T-helper 17 cell (primary cell): ENCODE measurements at places on chromosomes 13 and 19.

- peaks cover 23% of the 10 kb centered on the region for H3K4me1 ChIP-seq
- peak overlapping the region; percentile 99 for H3K27ac ChIP-seq
- peak overlapping the region; percentile 96 for H3K4me3 ChIP-seq
- H3K36me3 ChIP-seq: peaks cover 5% of the 10 kb centered on the region
- no peaks in the 10 kb centered on the region for H3K27me3 ChIP-seq
- no peak for DNase-seq
Measured at GRCh38 chr19:39995794-39996193, 1.1 kb upstream of the ZNF546 start.

- DNase-seq: no peak
- H3K27ac ChIP-seq: no peak overlapping the region
- H3K4me3 ChIP-seq: no peak overlapping the region
- peaks cover 5% of the 10 kb centered on the region for H3K36me3 ChIP-seq
- H3K27me3 ChIP-seq: peaks cover 50% of the 10 kb centered on the region
- peaks cover 5% of the 10 kb centered on the region for H3K4me1 ChIP-seq
Measured at GRCh38 chr19:18795540-18795939, 4.4 kb upstream of the COMP start.

GRCh38 chr13:67950603-67951002, 720.5 kb upstream of the PCDH9 start:
- H3K36me3 ChIP-seq: no peaks in the 10 kb centered on the region
- DNase-seq: no peak
- no peaks in the 10 kb centered on the region for H3K4me1 ChIP-seq
- no peak overlapping the region for H3K4me3 ChIP-seq

- H3K27ac ChIP-seq: no peak overlapping the region
- H3K4me3 ChIP-seq: no peak overlapping the region
- no peaks in the 10 kb centered on the region for H3K27me3 ChIP-seq
- DNase-seq: no peak
Measured at GRCh38 chr13:85808811-85809210, 9.6 kb upstream of the SLITRK6 start.
